ENCODE measurements at places on chromosomes 5 and 9.

DNA sequence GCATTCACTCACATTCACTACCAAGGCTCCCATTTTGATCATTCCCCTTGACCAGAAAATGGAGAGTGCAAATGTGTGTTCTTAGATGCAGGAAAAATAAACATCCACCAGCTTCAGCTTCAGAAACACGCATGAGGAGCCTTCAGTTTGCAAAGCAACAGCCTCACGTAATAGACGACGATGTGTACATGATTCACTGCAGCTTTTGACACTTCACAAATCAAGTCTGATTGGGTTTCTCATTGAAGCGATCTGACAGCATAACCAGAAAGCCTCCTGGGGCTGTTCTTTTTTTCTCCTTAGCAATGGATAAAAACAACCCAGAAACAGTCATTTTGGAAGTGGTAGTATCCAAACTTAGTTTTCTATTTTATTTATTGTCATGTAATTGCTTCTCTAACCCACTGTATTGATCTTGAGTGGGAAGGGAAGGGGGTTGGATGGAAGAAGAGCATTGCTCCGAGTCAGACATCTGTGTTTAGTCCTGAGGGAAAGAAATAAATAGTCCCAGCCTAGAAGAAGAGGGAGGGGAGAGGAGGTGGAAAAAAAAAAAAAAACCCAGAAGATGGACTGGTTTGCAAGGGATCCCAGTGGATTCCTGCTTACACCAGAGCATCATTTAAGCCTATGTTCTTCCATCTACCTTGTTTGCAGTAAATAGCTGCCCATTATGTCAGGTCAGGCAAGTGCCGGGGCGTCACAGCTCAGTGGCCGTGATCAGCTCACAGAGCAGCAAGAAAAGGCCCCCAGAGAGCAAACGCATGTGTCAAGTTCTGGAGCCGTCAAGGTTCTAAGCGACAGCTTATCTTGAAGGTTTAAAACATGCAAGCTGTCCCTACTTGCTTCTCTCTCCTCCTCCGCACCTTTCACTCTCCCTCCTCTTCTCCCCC lies 190.2 kb upstream of the SNX2 start:
- DNase-seq = no peak

- DNase-seq = no peak
Observed at GRCh38 chr9:104374711-104375110, 129.4 kb upstream of the OR13F1 start.

GRCh38 chr5:11878814-11879213 lies 25.4 kb downstream of the CTNND2 start:
- DNase-seq = peak; percentile 70

DNA sequence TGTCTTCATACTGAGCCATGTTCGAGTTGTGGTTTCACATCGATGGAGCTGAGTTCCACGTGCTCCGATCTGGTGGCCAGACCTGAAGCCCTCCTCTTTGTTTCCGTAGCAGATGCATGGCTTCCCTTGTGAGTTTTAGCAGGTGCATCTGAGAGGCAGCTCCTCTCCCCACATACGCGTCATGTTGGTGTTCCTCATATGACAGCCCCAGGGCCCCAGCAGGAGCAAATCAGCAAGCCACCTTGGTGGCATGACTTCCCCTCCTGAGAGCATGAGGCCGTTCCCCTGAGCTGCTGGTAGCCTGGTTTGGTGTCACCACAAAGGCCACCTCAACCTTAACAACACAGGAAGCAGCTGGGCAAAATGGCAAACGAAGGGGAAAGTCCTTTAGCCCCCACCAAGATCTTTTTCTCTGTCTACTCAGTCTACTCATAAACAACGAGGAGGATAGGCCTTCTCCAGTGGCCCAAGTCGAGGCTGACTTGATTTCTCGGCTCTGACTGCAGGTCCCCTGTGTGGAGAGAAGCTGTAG lies 5.9 kb downstream of the CYFIP2 start:
- DNase-seq = no peak

GRCh38 chr5:139376364-139376763 lies 6.7 kb downstream of the SLC23A1 start:
- no peak for DNase-seq

GRCh38 chr9:91060520-91061343 lies 259.1 kb downstream of the SYK start:
- peak; percentile 56 for DNase-seq

GRCh38 chr9:90903766-90904424 lies 102.3 kb downstream of the SYK start:
- no peak for DNase-seq

DNA sequence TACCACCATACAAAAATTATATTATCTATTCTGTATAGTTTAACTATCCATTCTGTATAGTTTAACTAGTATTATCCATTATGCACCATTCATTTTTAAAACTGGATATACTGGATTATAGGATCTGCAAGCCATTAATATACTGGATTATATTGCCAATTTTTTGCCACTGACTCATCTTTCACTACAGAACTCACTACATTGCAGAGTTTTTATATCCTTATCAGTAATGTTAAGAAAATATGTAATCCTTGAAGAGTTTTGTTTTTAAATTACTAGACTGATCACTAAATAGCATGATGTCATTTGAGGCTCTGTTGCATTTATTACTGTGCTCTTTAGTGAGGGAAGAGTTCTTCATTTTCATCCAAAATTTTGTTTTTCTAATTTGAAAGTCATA lies 109.8 kb upstream of the SNX2 start:
- DNase-seq = no peak

DNA sequence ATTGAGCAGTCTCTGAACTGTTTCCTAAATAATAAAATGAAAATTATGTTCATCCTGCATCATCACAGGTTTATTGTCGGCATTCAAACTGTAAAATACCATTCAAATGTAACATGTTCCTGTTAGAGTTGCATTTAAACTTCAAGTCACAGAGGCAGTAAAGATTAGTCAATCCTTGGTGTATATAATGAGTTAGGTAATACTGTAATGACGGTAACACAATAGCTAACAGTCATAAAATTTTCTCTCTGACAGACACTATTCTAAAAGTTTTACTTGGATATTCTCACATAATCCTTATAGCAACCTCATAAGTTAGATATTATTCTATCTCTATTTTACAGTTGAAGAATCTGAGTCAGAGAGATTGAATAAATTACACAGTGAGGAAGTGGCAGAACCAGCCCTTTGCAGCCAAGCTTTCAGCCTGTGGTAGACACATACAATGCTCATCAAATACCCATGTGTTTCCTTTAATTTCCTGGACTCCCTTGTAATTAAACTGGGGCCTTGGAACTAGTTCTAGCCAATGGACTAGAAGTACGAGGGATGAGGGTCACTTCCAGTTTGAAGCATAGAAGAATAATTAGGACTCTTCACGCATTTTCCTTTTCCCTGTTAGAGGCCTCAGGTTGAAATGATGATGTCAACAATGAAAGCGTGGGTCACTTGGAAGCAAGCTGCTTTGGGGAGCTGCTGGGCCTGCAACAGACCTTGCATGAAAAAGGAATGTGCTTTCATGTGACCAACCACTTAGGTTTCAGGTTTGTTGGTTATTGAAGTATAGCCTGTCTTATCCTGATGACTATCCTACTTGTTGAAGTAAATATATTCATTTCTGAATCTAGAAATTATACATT lies 12.3 kb upstream of the CAST start:
- no peak for DNase-seq

- no peak for DNase-seq
Observed at GRCh38 chr9:115115924-115116323, 2.0 kb downstream of the TNC start.

GRCh38 chr9:37271679-37272078 lies 150.8 kb upstream of the GRHPR start:
- no peak for DNase-seq

- DNase-seq = no peak
Observed at GRCh38 chr5:145775893-145776444, 59.2 kb downstream of the PRELID2 start.

GRCh38 chr5:933251-933861 lies 40.7 kb downstream of the TRIP13 start:
- no peak for DNase-seq

- DNase-seq = no peak
Observed at GRCh38 chr5:127353327-127353726, 62.7 kb downstream of the MEGF10 start.

- DNase-seq = no peak
Observed at GRCh38 chr5:66587771-66588170, 8.4 kb upstream of the MAST4 start.

DNA sequence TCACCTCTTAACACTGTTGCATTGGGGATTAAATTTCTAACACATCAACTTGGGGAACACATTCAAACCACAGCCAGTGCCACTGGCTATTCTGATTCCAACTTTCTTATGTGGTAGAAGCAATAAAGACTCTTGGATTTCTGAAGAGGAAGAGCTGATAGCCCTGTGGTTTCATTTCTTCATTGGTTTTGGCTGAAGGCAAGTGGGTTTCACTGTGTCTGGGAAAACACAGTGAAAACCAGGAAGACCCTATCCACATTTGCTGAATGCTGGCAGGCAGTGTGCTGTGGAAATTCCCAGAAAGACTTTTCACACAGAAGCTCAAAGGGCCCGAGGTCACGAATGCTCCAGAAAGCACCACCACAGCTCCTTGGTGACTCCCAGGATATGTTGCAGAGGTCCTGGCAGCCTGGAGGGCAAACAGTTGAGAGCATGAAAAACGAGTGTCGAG lies 67.1 kb downstream of the DAPK1 start:
- no peak for DNase-seq

DNA sequence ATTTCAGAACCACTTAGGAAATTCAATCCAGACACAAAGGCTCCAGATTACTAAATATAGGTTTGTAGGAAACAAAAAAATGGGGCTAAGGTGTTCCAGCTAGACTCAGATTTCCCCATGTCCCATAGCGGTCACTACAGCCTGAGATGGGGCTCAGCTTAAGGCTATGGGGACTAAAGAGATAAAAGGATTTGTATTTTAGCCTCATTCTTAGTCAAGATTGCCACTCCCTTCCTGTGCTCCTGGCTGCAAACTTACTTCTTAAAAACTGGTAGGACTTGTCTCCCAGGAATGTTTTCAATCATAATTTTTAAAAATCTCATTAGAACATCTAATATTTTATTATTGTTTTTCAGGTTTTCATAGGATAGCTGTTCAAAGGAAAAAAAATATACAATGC lies 253.8 kb upstream of the DAB2 start:
- DNase-seq = no peak

GRCh38 chr9:123329329-123329955 lies 26.6 kb upstream of the CRB2 start:
- no peak for DNase-seq

GRCh38 chr9:74645007-74645639 lies 148.0 kb downstream of the RORB start:
- peak; percentile 2 for DNase-seq

- DNase-seq = peak; percentile 62
Observed at GRCh38 chr9:8652255-8652654, 852.7 kb upstream of the DMAC1 start.

GRCh38 chr5:172456076-172456722 lies 1.9 kb upstream of the SH3PXD2B start:
- no peak for DNase-seq

- peak; percentile 67 for DNase-seq
Observed at GRCh38 chr5:64505769-64506566, at the start of gene RGS7BP. RGS7BP (plus strand) TSS chr5:64506015; CDS start chr5:64506625, 610 bp downstream.

DNA sequence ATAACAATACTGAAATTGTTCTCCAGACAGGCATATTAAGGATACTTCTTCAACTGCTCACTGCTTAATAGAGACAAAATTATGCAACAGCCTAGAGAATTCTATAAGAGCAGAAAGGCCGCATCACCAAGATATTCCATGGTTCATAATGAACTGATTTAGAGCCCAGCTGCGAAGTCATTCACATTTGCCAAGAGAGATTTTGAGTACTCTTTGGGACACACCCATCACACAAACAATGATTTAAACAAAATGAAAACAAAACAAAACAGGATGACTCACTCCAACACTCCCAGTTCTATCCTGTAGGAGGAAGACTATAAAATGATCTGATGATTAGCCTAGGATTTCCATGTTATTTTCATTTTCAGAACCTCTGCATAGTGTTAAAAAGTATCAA lies 145.7 kb upstream of the GNA14 start:
- DNase-seq = no peak

GRCh38 chr9:87359958-87360601 lies 137.6 kb upstream of the DAPK1 start:
- DNase-seq = no peak

DNA sequence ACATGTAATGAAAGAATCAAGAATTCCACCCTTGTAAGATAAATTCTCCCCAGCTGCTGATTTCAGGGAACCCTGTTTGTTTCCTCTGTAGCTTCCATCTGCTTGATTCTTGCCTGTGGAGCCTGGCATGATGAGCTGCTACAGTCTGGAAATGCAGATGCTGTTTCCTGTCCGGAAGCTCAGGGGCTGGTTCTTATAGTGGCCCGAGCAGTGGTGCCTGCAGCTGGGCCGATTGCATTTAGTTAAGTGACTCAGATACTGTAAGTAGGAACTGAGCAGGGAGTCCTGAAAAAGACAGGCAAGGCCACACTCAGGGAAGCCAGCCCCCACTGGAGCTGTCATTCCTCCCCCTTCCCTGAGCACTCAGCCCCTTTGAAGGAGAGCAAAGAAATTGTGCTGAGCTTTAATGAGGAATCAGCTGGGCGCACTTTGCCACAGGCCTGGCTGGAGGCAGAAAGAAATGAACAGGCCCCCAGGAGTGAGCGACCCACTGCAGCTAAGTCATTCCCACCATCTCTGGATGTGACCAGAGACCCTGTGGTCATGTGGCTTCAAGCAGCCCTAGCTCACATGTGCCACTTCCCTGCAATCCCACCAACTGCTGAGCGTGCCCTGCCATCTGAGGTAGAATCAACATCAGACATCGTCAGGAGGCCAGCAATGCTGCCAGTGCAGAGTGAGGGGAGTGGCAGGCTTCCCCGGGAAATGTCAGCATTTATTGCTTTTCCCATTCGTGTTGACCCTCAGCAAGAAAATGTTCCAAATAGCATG lies 206.0 kb upstream of the WWC1 start:
- DNase-seq = no peak

DNA sequence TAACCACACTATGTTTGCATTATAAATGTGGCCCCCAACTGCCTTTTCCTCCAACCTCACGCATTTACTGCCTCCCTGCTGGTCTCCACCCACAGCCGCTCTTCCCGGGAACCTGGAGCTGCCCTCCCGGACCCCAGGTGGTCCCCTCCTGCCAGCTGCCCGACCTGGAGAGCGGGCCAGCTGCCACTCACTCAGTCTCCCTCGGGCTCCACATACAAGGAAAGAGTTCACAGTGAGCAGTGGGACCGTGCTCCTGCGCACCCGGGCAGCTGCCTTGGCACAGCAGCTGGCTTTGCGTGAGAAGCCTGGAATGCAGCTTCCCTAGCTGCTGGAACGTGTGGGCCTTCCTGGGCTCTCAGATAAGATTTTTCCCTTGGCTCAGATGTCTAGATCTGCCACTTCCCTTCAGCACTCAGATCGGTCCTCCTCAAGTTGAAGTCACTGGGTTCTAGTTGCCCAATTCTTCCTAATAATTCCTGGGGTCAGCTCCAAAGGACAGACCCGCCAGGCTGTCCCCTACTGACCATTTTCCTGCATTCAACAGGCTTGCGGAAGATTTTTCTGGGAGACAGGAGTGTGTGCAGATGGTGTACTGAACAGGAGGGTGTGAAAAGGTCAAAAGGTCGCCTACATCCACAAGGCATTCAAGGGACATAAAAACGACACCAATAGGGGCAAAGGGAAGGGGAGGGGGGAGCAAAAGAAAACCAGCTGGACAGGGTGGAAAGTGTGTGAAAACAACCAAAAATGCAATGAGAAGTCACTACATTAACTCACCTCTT lies 69.1 kb downstream of the MYO10 start:
- peak; percentile 67 for DNase-seq

GRCh38 chr9:75053869-75054268 lies 25.8 kb upstream of the CARNMT1 start:
- DNase-seq = no peak

- DNase-seq = no peak
Observed at GRCh38 chr5:132477784-132478365, 12.7 kb downstream of the IRF1 start.

All from COR-L47 (cell line).